ENCODE measurements at places on chromosomes 2 and 18.

GRCh38 chr18:54742659-54743604, 85.3 kb upstream of the RAB27B start:
- peak; percentile 87 for DNase-seq

DNA sequence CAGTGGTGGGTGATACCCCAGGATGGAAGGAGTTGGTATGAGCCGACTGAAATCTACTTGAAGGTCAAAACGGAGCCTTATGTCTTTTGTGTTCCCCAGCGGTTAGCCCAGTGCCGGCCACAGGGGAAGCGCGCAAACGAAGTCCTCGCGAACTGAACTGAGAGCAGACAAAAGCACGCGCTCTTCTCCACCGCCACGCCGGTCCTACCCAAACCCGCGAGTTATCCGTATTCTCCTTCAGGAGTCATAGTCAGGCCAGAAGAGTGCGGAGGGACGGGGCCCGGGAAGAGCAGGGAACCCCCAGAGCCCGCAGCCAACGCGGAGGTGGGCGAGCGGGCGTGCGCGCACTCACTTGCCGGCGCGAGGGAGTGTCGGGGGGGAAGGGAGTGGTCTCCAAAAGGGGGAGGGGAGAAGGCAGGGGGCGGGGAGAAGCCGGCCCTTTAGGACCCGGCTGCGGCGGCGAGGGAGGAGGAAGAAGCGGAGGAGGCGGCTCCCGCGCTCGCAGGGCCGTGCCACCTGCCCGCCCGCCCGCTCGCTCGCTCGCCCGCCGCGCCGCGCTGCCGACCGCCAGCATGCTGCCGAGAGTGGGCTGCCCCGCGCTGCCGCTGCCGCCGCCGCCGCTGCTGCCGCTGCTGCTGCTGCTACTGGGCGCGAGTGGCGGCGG, at the start of gene IGFBP2:
Gene IGFBP2 (plus strand): TSS at position 469 of the 664 bp plus-strand sequence. CDS start 104 bp downstream, at position 573.
- no peak for DNase-seq

DNA sequence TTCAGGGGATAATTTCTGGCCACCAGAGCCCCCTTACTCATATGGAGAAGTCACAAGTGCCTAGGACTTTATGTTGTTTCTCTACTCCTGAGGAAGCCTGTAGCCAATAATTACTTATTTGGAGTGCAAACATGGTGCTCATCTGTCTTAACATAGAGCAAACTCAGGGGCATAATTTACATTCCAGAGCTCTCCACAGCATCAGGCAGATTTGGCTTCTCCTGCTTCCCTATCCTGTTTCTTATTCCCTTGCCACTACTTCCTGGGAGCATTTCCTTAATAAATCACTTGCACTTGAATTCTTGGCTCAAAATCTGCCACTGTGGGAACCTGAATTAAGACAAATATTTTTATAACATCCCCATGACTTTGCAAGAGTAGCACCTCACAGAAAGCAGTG, 960.9 kb downstream of the SOCS6 start:
- no peak for DNase-seq

DNA sequence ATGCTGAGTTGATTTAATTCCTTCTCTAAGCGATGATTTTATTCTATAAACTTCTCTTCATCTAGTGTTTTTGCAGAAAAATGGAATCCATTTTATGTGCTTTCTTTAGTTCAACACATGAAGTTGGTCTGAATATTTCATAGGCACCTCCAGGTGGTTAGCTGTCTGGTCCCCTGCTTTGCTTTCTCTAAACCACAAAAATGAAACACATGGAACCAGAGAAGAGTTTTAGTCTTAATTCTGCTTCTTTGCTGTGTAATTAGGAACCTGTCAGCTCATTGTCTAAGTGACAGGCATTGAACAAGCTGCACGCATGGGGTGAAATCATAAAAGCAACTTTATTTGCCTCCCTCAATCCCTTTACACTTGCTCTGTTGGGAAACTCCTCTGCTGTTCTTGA, 150.4 kb downstream of the PIK3C3 start:
- no peak for DNase-seq

DNA sequence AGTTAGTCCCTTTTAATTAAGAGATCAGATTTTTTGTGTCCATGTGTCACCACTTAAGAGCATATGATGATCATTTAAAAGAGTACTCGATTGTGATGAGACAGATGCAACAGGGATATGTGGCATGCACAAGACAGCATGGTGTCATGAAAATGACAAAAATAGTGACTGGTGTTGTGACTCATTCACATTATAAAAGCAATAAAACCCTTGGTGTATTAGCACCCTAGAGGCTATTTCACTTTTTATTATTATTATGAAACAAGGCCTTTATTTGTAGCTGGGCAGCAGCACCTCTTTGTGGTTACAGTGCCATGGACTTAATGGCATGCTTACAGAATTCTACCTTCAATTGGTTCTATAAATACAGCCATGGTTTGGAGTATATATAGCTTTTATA, 1296.0 kb upstream of the ZEB2 start:
- DNase-seq = peak; percentile 3

DNA sequence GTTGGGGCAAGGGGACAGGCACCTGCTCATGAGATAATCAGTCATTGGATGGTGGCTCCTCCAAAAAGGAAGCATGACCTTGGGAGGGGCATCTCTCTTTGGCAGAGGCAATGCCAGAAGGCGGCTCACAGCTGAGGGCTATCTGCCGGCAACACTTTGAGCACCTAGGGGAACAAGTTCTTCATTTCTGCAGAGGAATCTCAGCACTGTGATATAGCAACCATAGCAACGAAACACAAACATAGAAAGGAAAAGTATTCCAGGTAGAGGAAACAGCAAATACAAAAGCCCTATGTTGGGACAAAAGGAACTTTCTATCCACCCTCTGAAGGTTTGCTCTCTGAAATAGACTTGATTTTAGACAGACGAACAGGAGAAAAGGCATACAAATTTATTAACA, 89.1 kb upstream of the NEDD4L start:
- no peak for DNase-seq

- DNase-seq = no peak
Observed at GRCh38 chr2:42777883-42778805, 14.2 kb upstream of the OXER1 start.

DNA sequence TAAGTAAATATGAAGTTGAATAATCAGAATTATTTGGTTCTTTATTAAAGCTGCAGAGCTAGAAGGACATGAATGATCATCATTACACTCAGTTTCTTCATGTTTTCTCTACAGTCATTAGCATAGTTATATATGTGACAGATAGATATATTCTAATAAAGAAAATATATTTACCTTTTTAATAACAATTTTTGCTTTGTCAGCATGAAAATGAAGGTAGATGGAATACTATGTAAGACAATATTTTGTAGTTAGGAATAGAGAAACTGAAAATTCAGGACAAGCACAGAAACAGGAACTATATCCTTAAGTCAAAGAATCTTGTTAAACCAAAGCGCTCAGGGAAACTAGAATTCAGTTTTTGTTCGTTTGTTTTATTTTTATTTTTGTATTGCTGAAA, 649.9 kb upstream of the NRXN1 start:
- DNase-seq = no peak

DNA sequence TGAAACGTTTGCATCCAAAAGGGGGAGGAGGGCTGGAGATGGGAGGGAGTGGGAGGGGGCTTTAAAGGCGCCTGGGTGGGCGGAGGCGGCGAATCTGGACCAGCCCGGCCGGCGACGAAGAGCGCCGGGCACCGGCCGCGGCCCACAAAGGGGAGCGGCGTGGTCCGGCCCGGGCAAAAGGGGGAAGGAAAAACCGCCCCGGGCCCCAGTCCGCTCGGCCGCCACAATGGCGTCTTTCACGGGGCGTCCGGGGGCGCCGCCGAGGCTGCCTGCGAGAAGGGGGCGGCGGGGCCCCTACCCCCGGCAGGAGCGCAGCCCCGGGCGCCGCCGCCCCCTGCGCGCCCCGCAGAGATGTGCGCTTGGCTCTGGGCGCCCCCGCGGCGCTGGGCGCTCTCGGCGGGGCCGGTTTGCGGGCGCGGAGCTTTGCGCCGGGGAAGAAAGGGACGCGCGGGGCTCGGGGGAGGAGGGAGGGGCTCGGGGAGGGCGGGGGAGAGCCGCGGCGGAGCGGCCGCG, 108.1 kb upstream of the KCTD1 start:
- no peak for DNase-seq
